ENCODE measurements at places on chromosomes 16 and 17.

GRCh38 chr16:28237754-28238357, 26.1 kb upstream of the XPO6 start:
- DNase-seq: no peak

- no peak for DNase-seq
Observed at GRCh38 chr17:31743797-31744196, 115.2 kb downstream of the COPRS start.

DNA sequence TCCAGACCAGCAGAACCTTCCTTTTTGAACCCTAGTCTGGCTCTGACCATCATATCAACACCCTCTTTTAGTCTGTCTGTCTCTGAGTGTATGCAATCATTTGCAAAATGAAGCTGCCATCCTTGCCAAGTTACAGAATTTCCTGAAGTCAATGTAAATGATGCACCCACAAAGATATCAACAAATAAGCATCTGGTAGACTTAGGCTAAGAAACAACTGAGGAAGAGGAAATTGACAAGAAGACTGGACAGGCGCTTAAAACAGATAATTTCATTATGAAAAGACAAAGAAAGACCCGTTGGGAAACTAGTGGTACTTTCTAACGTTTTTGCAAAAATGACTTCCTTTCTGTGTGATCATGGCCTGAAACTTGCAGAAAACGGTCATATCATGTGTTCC, 24.7 kb upstream of the CIITA start:
- DNase-seq: no peak

DNA sequence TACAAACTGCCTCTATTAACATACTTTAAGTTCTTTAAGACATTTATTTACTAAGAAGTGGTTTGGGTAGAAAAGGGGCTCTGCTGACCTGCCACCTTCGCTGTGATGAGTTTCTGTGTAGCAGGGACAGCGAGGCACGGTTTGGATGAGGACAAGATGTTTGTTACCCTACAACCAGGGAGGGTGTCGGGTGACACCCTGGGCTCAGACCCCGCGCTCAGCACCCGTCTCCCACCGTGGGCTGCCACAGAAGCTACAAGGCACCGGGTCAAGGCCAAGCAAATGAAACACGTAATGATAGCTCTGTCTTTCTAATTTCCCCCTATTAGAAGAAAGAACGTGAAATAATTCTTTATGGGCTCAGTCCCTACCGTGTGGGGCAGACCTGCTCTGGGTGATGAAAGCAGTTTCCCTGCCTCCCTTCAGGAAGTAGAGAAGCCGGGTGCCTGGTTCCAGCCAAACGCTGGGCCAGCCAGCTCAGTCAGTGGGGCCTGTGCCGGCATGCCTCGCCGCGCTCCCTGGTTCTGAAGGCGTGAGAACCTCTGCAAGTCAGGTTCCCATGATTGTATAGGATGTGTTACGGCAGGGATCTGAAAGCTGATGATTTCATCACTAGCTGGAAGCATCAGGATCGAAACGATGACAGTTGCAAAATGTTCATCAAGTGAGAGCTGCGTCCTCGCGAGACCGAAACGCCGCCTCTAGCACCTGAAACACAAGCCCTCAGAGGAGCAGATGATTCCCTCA, 3.9 kb downstream of the ZNF750 start:
- no peak for DNase-seq

GRCh38 chr17:78349891-78350642, 9.8 kb downstream of the SOCS3 start:
- no peak for DNase-seq

GRCh38 chr17:36482611-36483504, 3.6 kb upstream of the ZNHIT3 start:
- DNase-seq: peak; percentile 90

DNA sequence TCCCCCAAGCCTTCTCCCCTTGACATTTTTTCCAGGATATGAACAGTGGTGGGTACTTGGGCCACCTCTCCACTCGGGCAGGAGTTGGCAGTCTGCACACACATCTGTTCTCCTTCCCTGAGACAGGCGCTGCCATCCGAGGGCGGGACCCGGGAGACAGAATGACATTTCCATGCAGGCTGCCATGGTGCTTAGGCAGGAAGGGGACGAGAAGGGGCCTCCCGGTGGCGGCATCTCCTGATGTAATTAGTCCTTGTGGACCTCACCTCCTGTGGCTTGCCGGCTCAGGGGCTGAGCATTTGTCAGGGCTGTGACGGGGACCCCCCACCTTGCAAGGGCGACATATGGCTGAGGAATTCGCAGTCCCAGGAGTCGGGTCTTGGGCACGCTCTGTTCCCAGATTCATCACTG, 197.2 kb downstream of the FOXL1 start:
- DNase-seq: no peak

- DNase-seq: peak; percentile 49
Observed at GRCh38 chr16:2339521-2340484, 725 bp downstream of the ABCA3 start.

DNA sequence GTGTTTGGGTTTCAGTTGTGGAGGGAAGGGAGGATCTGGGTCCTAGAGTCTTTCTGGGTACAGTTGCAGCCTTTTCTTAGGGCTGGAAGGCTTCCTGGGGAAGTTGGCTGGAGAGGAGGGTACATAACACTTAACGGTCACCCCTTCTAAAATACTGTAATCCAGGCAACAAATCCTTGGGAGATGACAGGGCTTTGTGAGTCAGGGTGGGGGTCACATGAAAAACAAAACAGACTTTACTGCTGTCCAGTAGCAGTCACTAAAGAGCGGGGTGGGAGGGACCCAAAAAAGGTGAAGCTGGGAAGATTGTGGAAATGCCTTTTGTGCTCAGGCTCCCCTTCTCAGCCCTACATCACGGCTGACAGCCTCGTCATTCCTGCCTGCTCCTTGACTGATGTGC, 6.3 kb downstream of the SAP30BP start:
- no peak for DNase-seq

DNA sequence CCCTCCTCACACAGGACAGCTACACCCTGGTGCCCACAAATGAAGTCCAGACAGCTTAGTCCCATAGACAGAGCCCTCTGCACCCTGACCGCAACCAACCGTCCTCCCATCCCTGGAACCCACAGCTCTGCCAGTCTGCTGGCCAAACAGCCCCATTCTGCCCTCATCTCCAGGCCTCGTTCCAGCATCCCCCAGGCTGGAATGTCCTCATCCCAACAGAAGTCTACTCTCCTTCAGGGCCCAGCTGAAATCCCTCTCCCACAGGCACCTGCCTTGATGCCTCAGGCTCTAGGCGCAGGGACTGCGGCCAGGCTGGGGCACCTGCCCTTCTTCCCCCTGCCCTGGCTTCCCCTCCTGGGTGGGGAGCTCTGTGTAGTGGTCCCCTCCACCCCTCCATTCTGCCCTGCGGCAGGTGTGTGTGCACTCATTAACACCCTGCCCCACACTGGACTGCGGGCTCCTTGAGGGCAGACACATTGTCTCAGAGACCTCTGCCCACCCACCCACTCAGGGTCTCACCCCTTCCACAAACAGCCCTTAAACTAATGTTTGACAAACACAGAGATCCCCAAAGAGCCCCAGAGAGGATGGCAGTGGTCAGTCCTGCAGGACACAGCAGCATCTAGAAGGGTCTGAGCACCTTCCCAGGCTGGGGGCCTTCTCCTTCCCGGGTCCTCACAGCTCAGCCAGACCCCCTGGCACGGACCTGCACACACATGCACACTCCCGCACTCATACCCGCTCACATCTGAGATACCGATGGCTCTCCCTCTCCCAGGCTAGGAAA, 820 bp downstream of the GRIN2C start:
- no peak for DNase-seq

GRCh38 chr16:10086620-10087019, 95.6 kb downstream of the GRIN2A start:
- DNase-seq: no peak

- no peak for DNase-seq
Observed at GRCh38 chr16:56493126-56493525, 26.7 kb downstream of the BBS2 start.

DNA sequence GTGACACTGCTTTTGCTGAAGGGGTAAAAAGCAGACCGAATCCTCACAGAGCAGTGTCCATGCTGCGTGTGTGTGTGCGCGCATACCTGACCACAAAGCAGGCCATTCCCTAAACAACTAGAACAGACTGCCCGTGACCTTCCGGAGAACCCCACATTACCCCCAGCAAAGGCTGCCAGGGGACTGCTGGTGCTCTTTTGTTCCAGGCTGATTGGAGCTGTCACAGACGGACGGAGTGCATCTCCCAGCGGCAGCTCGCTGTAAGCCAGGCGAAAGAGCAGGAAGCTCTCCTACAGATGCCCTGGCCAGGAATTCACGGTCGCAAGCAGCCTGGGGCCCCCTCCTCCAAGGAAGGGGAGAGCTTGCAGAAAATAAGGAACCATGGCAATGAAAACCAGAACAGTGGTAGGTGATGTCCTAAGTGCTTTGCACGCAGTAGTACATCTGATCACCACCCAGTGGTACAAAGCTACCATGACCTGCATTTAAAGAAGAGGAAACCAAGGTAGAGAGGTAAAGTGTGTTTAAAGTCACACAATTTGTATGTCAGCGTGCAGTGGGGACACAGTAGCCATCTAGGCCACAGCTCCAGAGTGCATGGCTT, 153.4 kb upstream of the DYNLRB2 start:
- no peak for DNase-seq

DNA sequence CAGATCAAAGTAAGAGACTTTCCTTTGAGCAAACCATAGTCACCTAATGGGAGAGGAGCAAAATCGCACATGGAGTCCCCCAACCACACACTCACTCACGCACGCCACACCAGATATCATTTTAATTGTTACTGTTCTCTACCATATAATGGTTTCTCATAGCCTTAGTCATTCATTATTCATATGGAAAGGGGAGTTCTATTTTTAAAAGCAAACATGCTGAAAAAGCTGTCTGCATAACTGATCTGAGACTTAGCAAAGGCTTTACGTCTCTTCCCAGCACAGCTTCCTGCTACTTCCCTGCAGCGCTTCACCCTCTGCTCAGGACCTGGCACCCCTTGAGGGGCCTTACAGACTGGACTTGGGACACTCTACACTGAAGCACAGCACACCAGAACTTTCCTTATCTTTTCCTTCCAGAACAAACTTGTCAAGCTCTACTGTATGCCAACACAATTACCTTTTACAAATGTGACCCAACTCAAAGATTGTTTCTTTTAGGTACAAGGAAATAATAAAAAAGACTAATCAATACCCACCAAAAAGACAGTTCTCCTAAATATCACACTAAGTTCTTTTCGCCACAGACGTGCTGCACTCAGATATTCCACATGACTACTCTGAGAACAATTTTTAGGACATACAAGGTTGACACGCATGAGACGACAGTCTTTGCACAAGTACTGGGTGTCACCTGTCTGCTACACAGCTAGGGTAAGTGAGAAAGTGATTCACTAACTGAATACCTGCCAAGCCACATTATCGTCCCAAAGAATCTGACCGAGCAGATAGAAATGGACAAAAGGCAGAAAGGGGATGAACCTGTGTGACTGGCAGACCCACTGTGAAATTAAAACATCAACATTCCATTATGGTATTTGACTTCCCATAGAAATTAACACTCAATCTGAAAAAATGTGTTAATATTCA, 21.5 kb downstream of the SRP68 start:
- no peak for DNase-seq

DNA sequence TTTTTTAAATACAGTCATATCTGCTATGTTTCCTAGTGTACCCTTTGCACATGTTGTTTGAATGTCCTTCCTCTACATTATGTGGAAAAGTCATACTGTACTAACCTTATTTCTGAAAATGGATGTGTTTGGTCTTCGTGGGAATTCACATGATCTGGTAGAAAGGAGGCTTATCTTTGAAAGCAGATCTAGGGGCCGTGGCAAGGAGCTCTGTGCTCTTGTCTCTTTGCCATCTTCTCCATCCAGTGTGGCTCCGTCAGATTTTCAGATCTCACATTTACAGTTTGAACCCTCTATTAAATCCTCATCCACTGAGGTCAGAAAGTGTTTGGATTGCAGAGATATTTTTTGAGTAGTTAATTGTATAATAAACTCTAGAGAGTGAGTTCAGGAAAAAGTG, 32.9 kb downstream of the MAP2K4 start:
- DNase-seq: no peak

- no peak for DNase-seq
Observed at GRCh38 chr16:10859658-10860057, 17.3 kb upstream of the CIITA start.

- DNase-seq: no peak
Observed at GRCh38 chr16:70561623-70562022, 38.0 kb downstream of the SF3B3 start.

GRCh38 chr16:80996688-80997138, 10.0 kb downstream of the CMC2 start:
- DNase-seq: no peak

DNA sequence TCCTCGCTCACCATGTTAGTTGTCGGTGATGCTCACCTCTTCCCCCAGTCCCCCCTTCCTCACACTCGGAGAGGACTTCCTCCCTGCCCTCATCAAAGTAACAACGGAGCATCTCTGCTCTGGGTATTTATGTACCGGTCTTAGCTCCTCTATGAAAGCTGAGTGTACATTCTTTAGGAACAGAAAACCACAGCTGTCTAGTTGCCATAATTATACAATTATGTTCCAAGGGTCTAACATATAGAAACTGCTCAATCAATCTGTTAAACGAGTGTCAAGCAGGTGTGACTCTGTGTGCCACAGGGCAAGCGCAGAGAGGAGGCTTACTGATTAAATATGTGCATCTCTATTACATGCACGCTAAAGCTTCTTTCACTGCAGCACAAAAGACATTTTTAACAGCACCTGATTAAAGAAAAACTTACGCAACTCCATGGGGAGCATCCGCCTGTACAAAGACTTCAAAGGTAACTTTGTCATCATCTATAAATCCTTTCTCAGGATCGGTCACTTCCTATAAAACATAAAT, 37.8 kb downstream of the LITAFD start:
- no peak for DNase-seq

DNA sequence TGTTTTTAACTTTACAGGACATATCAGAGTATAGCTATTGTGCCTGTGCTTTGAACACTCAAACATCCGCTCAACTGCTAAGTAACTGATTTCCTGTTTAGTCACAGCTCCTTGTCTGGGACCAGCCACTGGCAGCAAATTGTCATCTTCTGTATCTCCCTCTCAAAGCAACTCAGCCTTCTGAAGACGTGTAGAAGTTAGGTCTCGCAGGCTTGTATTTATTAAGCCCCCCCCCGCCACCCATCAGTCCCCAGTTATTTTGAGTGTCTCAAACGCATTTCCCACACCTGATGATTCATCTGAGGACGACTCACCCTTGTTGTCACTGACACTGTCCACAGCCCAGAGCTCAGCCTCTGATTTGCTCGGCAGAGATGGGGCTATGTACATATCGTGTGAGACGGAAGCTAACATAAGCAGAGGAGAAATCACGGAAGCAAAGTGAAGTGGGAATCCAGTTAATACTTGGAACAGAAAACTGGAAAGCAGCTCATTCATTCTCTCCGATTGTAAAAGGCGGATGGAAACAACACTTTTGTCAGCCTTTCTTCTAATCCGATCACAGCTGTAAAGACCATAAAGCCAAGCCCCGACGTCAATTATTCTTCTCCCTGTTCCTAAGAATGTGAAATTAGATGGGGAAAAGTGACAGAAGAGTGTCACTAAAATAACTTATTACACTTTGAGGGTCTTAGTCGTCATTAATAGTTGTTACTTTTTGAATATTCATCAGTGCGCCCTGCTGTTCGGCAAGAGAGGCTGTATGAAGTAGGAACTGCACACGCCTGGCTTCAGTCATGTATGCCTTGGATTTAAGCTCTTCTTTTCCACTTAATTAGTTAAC, 64.2 kb downstream of the PITPNC1 start:
- DNase-seq: no peak

Measured in liver (tissue), 10 donors.